GM12878 (cell line): ENCODE measurements at places on chromosomes 16 and 17.

GRCh38 chr16:67304020-67304419, 22.5 kb downstream of the KCTD19 start:
- DNase-seq: no peak

- DNase-seq: no peak
These were observed 23.9 kb upstream of the AATK start for GRCh38 chr17:81189670-81190530.

- no peak for DNase-seq
These were observed 622.3 kb downstream of the TMEM114 start for GRCh38 chr16:7967996-7968509.

GRCh38 chr17:72425133-72425793, 304.4 kb downstream of the SOX9 start:
- DNase-seq: no peak

DNA sequence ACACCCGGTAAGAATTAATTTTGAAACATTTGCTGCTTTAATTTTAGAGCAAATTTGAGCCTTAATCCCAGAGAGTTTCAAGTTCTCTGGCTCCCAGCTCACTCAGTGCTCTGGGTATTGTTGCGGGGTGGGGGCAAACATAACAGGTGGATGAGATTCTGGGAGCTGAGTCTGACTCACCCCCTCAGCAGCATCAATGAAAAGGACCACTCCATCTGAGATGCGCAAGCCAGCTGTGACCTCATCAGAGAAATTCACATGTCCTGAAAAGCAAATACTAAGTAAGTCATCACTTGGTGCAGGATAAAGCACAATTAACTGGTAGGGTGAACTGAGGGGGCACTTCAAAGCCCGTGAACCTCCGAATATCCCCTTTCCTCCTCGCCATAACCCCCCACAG, 19.9 kb downstream of the EFTUD2 start:
- DNase-seq: no peak
